ENCODE measurements at places on chromosomes 1 and 21. TPM values are rescaled to one million over a fixed set of nuclear protein-coding genes. Genes with fewer than 3 reads are reported as not detected.

DNA sequence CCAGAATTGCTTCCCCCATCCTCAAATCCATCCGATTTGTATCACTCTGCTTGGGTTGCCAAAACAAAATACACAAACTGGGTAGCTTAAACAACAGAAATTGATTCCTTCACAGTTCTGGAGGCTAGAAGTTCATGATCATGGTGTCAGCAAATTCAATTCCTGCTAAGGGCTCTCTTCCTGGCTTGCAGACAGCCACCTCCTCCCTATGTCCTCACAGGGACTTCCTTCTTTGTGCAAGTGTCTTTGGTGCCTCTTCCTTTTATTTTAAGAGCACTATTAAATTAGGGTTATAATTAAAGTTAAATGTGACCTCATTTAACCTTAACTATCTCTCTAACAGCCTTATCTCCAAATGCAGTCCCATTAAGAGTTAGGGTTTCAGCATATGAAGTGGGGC is 112.8 kb downstream of the PLPP3 start:
- DNase-seq = no peak

KIAA0040 gene
- 172 TPM for total RNA-seq

IFNLR1 gene
- total RNA-seq = 4.6 TPM

- no peak for DNase-seq
Measured at GRCh38 chr1:235834620-235835019, 32.1 kb downstream of the LYST start.

DNA sequence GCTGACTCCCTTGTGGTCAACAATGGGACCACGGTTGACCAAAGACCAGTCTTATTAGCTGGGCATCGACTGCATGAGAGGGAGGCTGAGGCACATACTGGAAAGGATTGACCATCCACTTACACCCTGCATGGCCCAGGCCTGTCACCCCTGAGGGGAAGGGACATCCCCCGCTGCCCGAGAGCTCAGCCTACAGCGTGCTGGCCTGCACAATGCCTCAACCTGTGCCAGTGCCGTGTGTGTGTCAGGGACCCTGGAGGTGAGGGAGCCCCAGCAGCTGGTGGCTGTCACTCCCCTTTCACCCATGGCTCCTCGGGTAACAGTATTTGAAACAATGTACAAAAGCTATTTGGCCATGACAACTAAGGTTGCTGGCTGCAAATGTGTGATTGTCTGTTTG is 67.3 kb downstream of the SLC35F3 start:
- no peak for DNase-seq

- no peak for DNase-seq
Measured at GRCh38 chr1:7378346-7379130, 392.6 kb upstream of the VAMP3 start.

DNA sequence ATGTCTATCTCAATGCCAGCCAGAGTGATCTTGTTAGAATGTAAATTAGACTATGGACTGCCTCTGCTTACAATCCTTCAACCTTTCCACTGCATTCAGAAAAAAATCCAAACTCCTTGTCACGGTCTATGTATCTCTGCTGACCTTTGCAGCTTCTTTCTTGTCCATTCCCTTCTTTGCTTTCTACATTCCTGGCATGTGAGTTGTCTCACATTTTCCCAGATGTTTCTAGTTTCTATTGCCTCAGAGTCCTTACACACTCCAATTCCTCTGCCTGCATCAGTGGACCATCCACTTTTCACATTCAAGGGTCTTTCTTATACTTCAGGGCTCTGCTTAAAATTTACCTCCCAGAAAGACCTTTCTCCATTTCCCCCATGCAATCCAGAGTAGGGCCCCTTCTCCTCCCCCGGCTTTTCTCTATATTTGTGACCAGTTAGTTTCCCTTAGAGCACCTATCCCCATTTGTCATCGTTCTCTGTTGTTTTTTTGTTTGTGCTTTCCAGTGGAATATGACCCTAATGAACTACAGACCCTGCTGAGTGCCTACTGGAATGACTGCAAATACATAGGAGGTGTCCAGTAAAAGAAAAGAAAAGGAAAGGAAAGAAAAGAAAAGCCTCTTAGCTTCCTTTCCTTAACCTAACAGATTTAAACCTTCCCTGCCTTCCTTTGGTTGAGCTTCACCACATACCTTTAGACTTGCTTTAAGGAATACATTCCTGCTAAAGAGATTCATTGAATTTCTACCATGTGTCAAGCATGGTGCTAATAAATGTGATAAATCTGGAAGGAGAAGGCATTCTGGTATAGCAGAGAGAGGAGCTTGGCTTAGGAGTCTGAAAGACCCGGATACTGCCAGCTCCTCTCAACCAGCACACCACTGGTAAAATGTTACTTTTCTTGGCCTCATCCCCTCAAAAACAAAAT is 102.0 kb downstream of the DIRAS3 start:
- DNase-seq = no peak

GRCh38 chr1:184210031-184210430 is 158.5 kb downstream of the TSEN15 start:
- no peak for DNase-seq

FNDC5 gene
- 1.5 TPM for total RNA-seq

- DNase-seq = no peak
Measured at GRCh38 chr21:33801424-33802405, 113.9 kb downstream of the ATP5PO start.

RAD54L gene
- not detected for total RNA-seq

- no peak for DNase-seq
Measured at GRCh38 chr1:25505656-25506385, 37.6 kb upstream of the LDLRAP1 start.

DNA sequence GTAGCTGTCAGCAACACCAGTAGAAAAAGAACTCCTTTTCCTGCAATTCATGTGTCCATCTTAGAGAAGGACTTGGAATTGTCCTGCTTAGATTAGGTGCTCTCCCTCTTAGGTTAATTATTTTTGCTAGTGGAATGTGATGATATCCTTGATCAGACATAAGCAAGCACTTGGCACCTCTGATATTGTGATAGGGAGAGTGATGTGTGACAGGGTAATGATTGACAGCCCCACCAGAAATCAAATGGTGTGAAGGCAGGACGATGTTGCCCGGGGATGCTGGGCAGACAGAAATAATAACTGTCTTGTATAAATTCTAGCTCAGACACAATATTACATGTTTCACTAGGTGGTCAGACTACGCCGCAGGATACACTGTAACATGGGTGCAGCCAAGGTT is 4.4 kb downstream of the TYW3 start:
- no peak for DNase-seq

DNA sequence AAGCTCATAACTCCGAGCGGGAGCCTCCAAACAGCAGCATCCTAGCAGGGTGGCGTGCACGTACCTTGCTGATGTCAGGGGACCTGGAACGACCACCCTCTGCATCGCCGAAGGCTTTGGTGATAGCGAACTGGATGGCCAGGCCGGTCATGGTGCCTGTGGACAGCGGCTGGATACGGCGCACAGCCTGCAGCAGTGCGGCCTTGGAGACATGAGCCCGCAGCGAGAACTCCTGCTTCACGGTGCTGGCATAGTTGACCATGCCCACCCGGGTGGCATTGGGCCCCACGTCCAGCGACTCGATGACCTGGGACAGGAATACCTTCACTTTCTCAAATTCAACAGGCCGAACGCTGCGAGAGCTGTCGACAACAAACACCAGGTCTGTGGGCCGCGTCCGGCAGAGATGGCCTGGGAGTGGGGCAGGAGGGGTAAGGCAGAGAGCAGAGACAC is 2.0 kb downstream of the MATN1 start:
- no peak for DNase-seq

- DNase-seq = no peak
Measured at GRCh38 chr1:192080684-192081083, 77.6 kb upstream of the RGS18 start.

DNA sequence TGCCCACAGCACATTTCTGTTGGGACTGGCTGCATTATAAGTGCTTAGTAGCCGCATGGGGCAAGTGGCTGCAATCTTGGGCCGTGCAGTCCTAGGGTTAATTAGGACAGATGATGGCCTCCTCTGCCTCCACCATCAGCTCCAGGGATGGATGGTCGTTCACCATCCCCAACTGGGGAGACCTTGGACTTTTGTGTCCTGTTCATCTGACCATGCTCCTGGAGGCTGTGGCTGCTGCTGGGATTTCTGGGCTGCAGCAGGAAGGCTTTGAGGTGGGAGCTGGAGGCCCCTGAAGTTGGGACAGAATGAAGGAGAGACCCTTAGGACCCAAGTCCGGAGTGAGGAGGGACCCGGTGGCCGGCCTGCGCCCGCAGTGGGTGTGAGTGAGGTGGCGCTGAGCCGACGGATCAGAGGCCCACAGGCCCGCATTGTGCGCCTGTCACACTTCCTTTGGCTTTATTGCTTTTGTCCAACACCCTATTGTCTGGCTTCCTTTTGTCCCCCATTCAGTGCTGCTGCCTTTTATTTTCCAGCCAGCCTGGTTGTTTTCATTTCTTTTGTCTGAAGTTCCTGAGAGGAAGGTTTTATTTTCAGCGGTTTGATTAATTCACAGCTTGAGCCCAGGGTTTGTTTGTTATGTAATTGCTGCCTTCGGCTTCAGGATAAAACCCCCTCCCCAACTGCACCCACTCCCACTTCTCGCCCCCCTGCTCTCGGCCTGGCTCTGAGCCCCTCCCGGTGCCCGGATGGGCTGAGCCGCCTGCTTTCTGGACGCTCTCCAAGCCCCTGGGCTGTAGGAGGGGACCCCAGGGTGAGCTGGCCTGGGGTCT is 35.6 kb downstream of the SOX13 start:
- DNase-seq = no peak

GRCh38 chr21:28696844-28697410 is 295.8 kb downstream of the LTN1 start:
- DNase-seq = no peak

LCE1D gene
- total RNA-seq = not detected

GRCh38 chr1:246798606-246799496 is 74.6 kb downstream of the SCCPDH start:
- DNase-seq = no peak

GRCh38 chr1:181073638-181074037 is 14.9 kb upstream of the IER5 start:
- DNase-seq = no peak

FCGR3A gene
- 44.3 TPM for total RNA-seq

- no peak for DNase-seq
Measured at GRCh38 chr1:35899941-35900340, 16.9 kb downstream of the AGO1 start.

DNA sequence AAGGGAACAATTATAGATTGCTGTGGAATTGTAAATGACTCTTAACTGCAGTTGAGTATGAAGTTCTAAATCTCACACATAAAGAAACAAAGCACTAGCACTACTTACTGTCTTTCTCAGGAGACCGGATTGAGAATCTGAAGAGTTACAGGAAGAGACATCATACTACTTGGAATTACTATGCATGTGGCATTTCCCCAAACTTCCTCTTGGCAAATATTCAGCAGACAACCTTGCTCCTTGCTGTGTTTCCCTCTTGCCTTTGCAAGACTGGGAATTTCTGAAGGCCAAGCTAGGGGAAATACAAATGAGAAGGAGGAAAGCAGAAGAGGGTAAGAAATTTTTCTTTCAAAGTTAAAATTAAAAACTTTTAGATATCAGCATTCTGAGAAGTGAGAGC is 173.6 kb upstream of the KCTD3 start:
- DNase-seq = no peak

- DNase-seq = no peak
Measured at GRCh38 chr1:116166011-116166571, 54.9 kb downstream of the MAB21L3 start.

DNA sequence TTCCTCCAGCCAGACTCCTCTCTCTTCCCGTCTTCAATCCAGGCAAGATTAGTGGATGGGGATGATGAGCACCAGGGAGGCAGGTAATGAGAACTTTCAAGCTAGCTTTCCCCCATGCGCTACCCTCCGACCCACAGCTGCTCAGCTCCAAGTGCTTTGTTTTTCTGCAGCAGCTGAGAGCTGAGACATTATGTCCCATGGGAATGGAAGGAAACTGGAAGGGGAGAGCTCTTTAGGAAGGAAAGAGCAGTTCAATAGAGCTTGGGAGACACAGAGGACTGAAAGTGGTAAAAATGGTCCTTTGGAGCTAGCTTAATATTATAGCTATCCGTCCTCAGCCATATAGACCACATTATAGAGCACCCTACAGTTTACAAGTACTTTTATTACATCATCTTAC is 39.8 kb downstream of the RAB3B start:
- DNase-seq = no peak

OR2L3 gene
- total RNA-seq = not detected

GRCh38 chr21:16280686-16281091 is 550.9 kb downstream of the USP25 start:
- DNase-seq = no peak

DNA sequence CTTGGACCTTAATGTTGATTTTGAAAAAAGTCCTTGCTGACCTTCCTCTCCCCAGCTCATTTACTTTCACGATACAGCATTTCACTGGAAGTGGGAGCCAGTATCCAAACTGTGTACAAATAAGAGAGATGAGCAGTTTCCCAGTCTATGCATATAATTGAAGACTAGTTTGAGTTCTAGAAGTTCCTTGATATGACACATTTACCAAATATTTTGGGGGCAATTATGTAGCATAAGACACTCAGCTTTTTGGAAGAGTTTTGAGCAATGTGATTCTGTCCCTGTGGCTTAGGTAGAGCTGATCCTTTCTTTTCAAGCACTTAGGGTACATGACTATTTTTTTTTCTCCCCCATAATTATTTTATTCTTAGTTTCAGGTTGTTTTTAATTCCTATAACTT is 26.4 kb downstream of the GIPC2 start:
- DNase-seq = no peak

DNA sequence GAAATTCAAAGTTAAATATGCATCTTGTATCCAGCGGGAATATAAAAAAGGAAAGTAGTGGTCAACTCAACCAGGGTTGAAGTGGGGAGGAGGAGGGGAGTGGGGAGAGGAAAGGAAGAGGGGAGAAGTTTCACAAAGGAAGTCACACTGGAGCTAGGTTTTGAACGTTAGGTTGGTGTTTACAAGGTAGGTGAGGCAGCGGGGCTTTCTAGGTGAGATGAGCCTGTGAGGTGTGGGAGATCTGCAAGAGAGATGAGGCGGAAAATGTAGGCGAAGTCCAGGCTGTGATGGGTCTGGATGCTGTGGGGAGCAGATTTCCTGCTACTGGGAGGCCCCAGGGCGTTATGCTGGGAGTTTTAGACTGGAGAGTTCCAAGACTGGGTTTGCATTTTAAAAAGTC is 36.1 kb upstream of the IL20 start:
- no peak for DNase-seq

KRTAP21-1 gene
- not detected for total RNA-seq

DNA sequence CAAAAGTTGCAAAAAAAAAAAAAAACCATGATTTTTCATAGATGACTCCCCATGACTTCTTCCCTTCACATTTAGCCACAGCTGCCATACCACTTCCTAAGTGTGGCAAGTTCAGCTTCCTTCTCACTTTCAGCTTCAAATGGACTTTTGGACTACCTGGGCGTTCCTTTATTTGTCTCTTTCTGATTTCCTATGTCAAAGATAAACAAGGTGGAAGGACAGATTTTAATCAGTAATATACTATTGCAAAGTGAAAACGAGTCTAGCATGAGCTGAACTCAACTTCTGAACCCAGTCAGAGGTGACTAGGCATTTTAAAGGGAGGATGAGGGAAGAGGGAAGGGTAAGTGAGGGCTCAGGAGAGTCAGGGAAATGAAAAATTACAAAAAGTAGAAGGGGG is 14.4 kb upstream of the SCCPDH start:
- no peak for DNase-seq

Data from omental fat pad (tissue), 4 donors.